ENCODE measurements at places on chromosomes 7 and 10.

- no peak for DNase-seq
Measured at GRCh38 chr7:5574770-5575269, 151.2 kb upstream of the TNRC18 start.

- no peak for DNase-seq
Measured at GRCh38 chr7:234708-235553, 42.6 kb downstream of the FAM20C start.

DNA sequence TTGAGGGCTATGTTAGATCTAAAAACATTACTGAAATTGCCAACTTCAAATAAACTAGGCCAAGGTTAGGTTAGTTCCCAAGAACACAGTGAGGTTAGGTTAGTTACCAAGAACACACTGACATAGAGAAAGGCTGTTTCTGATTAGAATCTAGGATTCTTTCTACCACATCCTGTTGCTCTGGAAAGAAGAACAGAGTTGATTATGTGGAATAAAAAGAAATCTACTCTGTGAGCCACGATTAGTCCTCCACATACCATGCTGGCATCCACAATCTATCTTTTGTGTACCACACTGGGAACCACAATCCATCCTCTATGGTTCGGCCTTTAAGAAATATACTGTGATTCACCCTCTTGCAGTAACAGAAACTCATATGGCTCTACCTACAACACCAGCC lies 91.4 kb downstream of the LRRTM3 start:
- DNase-seq: no peak

DNA sequence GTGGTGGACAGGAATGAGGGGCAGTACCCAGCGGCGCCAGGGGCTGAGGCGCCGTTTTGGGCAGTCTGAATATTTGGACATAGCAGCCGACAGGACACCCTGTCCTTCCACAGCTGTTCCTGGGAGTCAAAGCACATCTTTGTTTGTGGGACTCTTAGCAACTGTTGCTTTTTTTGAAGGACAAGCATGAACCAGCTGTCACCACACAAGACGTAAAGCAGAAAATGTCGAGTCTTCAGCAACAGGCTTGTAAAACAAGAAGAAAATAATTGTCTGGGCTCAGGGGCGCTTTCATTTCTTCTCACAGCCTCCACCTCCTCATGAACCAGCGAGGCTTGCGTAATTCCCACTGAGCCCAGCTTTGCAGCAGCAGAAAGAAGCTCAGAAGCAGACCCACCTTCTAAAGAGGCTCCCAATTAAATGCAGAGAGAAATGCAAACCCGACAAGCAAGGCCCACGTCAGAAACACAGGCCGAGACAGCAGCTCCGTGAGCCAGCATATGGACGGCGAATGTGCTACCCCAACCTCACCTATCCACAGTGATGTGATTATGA lies 68.9 kb upstream of the DNAAF5 start:
- no peak for DNase-seq

DNA sequence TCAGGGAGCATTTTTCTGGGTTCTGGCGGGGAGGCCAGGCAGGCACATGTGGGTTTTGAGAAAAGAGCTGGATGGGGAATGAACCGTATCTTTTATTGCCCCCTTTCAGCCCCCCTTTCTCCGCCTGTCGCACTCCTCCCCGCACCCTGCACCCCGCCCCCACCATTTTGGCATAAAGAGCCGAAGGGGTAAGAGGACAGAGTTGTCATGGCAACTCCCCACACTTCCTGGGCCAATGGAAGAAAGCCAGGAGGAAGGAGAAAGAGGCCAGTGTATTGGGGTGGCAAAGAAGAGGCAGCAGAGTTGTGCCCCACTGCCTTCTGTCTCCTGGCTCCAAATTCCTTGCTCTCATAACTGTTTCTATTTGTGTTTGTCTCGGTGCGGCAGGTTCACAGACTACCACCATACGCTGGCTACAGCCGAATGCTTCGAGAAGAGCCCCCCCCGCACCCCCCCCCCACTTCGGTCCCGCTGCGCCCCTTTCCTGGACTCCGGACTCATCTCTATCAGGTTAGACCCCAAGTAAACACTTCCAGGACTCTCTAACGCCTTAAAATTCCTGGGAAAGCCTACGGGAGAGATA lies 3.4 kb downstream of the KCNIP2 start:
- DNase-seq: no peak

- DNase-seq: no peak
Measured at GRCh38 chr7:106623853-106624252, 37.1 kb downstream of the CCDC71L start.

- DNase-seq: no peak
Measured at GRCh38 chr7:11667810-11668185, 164.2 kb downstream of the THSD7A start.

All from left forelimb (tissue), 1 donor.